ENCODE measurements at places on chromosomes 5 and 9.

GRCh38 chr9:95409650-95410426, 92.3 kb upstream of the FANCC start:
- no peak for DNase-seq

DNA sequence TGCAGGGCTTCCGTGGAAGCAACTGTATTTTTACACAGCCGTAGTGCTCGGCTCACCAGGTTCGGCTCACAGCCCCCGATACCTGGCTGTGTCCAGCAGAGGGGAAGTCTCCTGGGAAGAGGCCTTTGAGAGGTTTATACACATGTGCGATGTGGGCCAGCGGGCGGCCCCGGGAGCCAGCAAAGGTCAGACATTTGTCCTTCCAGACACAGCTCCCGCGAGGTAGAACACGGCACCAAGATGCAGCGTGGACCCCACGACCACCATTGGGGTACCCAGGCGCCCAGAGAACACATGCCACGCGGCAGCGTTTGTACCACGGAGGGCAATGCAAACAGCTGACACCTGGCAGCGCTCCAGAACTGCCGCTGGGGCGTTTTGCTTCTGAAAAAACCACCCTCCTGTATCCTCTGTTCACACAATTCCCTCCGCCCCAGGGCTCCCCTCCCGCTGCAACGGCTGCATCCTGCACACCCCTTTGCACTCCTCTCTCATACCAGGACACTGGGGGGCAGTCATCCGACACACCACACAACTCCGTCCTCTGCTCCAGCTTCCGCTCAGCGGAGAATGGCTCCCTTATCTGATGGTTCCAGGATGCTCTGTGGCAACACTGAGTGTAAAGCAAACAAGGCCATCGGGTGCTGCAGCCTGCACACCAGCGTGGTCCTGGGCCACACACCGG, 235.3 kb downstream of the SYK start:
- peak; percentile 57 for DNase-seq

- no peak for DNase-seq
Measured at GRCh38 chr9:109907400-109907799, 127.4 kb downstream of the PALM2AKAP2 start.

- no peak for DNase-seq
Measured at GRCh38 chr5:24163091-24163490, 481.7 kb downstream of the CDH10 start.

DNA sequence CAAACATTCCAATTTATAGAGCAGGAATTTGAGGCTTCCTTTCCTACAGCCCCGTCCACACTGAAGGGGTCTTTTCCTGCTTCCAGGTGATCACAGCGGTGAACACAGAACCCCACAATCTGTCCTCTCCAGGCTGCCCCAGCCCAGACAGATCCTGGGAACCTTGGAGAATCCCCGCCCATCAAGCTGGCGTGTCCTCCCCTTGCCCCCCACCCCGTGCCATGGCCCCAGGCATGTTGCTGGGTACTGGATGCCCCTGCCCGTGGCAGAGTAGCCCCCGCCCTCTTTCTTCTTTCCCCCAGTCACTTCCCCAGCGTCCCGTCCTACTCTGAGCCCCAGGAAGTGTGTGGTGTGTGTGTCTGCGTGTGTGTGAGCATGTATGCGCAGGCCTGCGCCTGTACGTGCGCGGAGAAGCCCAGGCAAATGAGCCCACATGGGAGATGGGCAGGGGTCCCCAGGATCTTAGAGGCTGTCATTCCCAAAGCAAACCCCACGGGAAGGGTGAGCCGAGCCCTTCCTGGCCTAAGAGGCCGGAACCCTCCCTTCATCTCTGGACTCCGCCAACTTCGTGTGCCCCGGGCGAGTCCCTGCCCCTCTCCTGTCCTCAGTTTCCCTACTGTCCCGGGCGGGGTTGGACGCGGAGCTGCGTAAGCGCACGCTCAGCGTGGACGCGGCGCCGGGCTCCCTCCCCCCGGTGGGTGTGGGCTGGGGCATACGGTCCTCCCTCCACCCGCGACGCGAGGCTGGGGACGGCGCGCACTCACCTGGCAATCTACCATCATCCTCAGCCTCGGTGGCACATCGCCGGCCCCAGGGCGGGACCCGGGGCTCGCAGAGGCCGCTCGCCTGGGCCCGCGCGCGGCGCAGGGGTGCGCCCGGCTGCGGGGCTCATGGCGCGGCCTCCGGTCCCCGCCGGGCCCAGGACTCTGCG, 15.2 kb downstream of the GBGT1 start:
- DNase-seq = no peak
